ENCODE measurements at places on chromosomes 1 and 21. TPM values are rescaled to one million over a fixed set of nuclear protein-coding genes. Genes with fewer than 3 reads are reported as not detected.

Gene NBPF10
- total RNA-seq = 2.8 TPM

Gene CD1D
- total RNA-seq = 24.6 TPM

Gene LCE3E
- not detected for total RNA-seq

DNA sequence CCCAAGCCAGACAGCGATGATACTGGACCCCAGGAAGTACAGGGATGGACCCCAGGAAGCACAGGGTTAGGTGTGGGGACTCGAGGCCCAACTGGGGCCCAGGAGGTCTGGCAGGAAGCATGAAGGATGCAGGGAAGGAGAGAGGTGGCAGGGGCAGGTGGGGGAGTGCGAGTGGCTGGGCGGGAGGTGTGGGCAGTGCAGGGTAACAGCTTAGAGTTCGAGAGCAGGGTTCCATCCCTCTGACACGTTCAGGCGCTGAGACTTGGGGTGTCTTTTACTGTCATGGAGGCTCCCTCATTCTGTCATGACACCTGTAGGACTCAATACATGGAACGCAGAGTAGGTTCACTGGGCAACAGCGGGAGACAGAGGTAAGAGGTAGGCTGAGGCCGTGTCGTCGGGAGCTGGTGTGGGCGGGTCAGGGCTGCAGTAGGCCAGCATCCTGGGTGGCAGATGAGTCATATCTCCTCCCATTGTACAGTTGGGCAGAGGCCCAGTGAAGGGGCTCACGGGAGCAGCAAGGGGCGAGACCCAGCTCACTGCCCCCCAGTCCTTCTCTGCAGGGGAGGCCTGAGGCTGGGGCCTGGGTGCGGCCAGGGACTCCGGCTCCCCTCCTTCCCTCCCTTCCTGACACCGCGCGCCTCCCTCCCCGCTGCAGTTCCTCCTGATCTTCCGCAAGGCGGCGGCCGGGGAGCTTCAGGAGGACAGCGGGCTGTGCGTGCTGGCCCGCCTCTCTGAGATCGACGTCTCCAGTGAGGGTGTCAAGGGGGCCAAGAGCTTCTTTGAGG, 11.6 kb upstream of the CTRC start:
- H3K36me3 ChIP-seq = peaks cover 44% of the 10 kb centered on the region
- no peak for DNase-seq
- H3K4me1 ChIP-seq = peaks cover 10% of the 10 kb centered on the region
- H3K4me3 ChIP-seq = no peak overlapping the region
- H3K27ac ChIP-seq = peak overlapping the region; percentile 11

- no peaks in the 10 kb centered on the region for H3K27me3 ChIP-seq
- peaks cover 73% of the 10 kb centered on the region for H3K4me1 ChIP-seq
- no peak for DNase-seq
- peaks cover 12% of the 10 kb centered on the region for H3K36me3 ChIP-seq
- H3K27ac ChIP-seq = peak overlapping the region; percentile 99
These were observed 320 bp downstream of the C1orf174 start for GRCh38 chr1:3899754-3900149.

DNA sequence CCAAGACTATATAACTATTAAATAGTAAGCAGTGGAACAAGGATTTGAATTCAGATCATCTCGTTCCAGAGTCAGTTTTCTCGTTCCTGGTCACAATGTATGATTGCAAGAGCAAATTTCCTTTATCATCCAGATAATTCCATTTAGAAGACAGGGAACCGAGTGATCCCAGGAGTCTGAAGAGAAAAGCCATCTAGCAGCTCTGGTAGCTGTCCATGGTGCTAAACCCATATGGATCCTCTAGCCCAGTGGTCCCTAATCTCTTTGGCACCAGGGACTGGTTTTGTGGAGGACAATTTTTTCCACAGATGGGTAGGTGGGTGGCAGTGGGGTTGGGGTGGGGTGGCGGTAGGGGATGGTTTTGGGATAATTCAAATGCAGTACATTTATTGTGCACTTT, 229.4 kb downstream of the PTPRU start:
- H3K4me3 ChIP-seq = no peak overlapping the region
- no peaks in the 10 kb centered on the region for H3K4me1 ChIP-seq
- no peak overlapping the region for H3K27ac ChIP-seq
- H3K36me3 ChIP-seq = no peaks in the 10 kb centered on the region

All from spleen (tissue), 13 donors.